ENCODE measurements at places on chromosomes 1 and 21. TPM values are rescaled to one million over a fixed set of nuclear protein-coding genes. Genes with fewer than 3 reads are reported as not detected.

DNA sequence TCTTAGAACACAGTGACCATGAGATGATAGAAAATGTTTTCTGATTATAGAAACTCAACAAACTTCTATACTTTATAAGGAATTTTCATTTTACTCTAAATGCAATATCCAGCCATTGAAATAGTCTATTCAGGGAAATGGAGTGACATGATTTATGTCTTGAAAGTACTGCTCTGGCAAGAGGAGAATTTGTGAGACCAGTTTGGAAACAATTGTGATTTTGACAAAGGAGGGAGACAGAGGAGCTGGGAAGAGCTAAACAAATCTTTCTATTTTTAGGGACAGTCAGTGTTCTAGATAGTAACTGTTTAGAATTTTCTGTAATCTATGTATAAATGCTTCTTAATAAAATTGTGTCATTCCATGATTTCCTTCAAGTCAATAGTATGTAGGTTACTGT is 252.3 kb downstream of the FMN2 start:
- no peaks in the 10 kb centered on the region for H3K27me3 ChIP-seq
- no peak overlapping the region for H3K27ac ChIP-seq
- H3K4me3 ChIP-seq, result no peak overlapping the region
- no peak for DNase-seq
- H3K4me1 ChIP-seq, result no peaks in the 10 kb centered on the region

GRCh38 chr21:46608672-46609111 is 3.8 kb upstream of the S100B start:
- H3K27me3 ChIP-seq, result peaks cover 5% of the 10 kb centered on the region
- no peak overlapping the region for H3K4me3 ChIP-seq
- H3K4me1 ChIP-seq, result peaks cover 26% of the 10 kb centered on the region

GRCh38 chr1:162165528-162165927 is 96.0 kb downstream of the NOS1AP start:
- no peaks in the 10 kb centered on the region for H3K4me1 ChIP-seq
- H3K27me3 ChIP-seq, result peaks cover 39% of the 10 kb centered on the region
- H3K4me3 ChIP-seq, result no peak overlapping the region
- no peak overlapping the region for H3K27ac ChIP-seq

The RGSL1 gene
- total RNA-seq, result not detected

GRCh38 chr1:3884966-3885365 is 15.1 kb downstream of the C1orf174 start:
- H3K27me3 ChIP-seq, result no peaks in the 10 kb centered on the region
- H3K4me1 ChIP-seq, result peaks cover 3% of the 10 kb centered on the region
- peaks cover 71% of the 10 kb centered on the region for H3K36me3 ChIP-seq
- no peak overlapping the region for H3K27ac ChIP-seq
- no peak overlapping the region for H3K4me3 ChIP-seq

GRCh38 chr1:41006942-41007865 is 14.3 kb downstream of the SLFNL1 start:
- H3K4me3 ChIP-seq, result no peak overlapping the region
- no peaks in the 10 kb centered on the region for H3K27me3 ChIP-seq
- no peak overlapping the region for H3K27ac ChIP-seq
- H3K4me1 ChIP-seq, result peaks cover 15% of the 10 kb centered on the region
- DNase-seq, result no peak

GRCh38 chr1:189424746-189425331 is 1052.8 kb downstream of the BRINP3 start:
- H3K27me3 ChIP-seq, result no peaks in the 10 kb centered on the region
- no peak for DNase-seq
- H3K36me3 ChIP-seq, result no peaks in the 10 kb centered on the region

DNA sequence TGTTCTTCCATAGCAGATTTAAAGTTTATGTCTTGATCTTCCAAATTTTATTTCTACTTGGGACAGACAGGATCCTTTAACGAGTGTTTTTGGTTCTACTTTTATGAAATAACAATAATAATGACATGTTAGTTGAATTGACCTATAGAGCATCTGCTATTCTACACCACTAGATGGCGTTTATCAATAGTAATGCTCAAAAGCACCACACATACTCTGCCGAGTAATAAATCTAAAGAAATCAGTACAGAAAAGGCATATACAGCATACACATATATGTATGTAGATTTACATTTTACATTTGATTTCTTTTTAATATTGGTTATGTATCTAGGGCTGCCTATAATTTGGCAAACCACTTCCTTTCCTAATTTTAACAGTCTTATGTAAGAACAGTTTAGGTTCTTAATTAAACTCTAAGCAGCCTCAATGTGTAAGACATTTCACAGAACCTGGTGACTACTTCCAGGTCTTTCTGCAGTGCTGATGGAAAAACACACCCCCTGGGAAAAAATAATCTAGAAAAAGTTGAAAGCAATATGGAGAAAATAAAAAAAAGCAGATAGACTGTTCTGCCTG is 5.9 kb upstream of the SIPA1L2 start:
- H3K36me3 ChIP-seq, result no peaks in the 10 kb centered on the region
- no peak overlapping the region for H3K27ac ChIP-seq
- H3K27me3 ChIP-seq, result peaks cover 11% of the 10 kb centered on the region
- H3K4me1 ChIP-seq, result peaks cover 1% of the 10 kb centered on the region
- no peak overlapping the region for H3K4me3 ChIP-seq

The FMO5 gene
- 1.5 TPM for total RNA-seq

DNA sequence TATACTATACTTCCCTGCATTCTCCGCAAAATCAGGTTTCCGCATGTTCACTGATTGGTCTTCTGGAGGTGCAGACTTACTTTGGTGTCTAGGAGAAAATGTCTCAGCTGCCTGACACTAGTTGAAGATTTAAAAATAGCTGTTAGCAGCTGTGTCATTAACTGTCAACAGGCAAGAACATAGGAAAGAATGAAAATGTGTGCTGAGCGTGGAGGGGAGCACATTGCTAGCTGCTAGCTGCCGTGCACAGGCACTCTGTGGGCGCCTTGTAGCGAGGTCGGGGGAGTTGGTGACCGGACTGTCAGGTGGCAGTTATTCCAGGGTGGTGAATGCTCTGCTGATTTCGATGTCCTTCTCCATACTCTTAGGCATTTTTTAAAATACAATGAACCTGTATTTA is 5.2 kb downstream of the FAAH start:
- H3K4me3 ChIP-seq, result no peak overlapping the region
- H3K36me3 ChIP-seq, result no peaks in the 10 kb centered on the region
- H3K27me3 ChIP-seq, result peaks cover 38% of the 10 kb centered on the region
- H3K4me1 ChIP-seq, result peaks cover 6% of the 10 kb centered on the region
- H3K27ac ChIP-seq, result no peak overlapping the region

DNA sequence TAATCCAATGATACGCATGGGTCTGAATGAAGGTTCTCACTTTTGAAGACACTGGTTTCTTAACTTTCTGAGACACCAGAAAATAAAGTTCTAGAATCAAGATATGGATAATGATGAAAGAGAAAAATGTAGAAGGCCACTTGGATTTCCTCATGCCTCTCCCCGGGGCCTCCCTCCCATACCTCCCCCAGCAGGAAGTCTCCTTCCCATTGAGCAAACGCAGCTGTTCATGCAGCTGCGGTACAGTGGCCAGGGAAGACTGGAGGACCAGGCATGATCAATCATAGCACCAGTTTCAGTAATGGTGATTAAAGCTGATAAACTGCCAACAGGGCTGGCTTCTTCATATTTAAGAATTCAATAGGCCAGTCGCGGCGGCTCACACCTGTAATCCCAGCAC is 10.9 kb upstream of the UBR4 start:
- peaks cover 4% of the 10 kb centered on the region for H3K4me1 ChIP-seq
- H3K4me3 ChIP-seq, result no peak overlapping the region
- H3K27me3 ChIP-seq, result no peaks in the 10 kb centered on the region
- H3K36me3 ChIP-seq, result peaks cover 90% of the 10 kb centered on the region

GRCh38 chr1:80444171-80444570 is 1356.6 kb upstream of the ADGRL2 start:
- H3K27ac ChIP-seq, result no peak overlapping the region
- no peaks in the 10 kb centered on the region for H3K27me3 ChIP-seq
- H3K36me3 ChIP-seq, result no peaks in the 10 kb centered on the region
- H3K4me3 ChIP-seq, result no peak overlapping the region

DNA sequence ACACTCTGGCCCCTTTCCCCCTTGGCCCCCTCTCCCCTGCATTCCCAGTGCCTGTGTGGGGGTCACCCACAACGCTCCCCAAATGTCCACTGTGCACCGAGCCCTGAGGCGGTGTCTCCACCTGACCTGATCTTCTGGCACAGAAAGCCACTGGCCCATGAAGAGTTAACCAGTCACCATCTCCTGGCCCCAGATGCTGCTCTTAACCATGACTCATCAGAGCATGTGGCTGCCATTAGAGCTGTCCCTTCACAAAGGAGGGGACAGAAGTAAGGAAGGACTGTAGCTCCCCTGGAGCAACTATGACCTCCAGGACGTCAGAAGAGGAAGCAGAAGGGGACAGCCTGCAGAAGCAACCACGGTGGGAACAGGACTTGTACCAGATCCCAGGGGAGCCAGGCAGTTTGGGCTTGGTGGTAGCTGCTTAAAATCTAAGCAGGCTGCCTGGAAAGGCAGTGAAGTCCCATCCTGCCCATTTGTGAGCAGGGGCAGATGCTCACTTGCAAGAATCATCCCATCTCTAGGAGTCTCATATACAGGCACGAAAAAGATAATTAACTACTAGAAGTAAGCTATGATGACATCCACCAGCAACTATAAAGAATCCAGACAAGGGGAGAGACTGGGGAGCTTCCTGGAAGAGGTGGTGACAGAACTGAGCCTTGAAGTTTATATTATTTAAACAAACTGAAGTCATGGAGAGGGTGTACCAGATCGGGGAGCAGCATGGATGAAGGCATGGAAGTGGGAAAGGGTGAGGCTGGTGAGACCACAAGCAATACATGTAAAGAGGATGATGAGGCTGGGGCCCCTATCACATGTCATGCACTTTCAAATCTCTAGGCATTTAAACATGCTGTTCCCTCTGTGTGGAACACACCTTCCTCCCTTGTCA is 1.1 kb upstream of the TTC39A start:
- H3K4me1 ChIP-seq, result peaks cover 10% of the 10 kb centered on the region
- no peaks in the 10 kb centered on the region for H3K36me3 ChIP-seq
- no peak overlapping the region for H3K27ac ChIP-seq
- H3K27me3 ChIP-seq, result peaks cover 25% of the 10 kb centered on the region
- H3K4me3 ChIP-seq, result peak overlapping the region; percentile 64
- no peak for DNase-seq

DNA sequence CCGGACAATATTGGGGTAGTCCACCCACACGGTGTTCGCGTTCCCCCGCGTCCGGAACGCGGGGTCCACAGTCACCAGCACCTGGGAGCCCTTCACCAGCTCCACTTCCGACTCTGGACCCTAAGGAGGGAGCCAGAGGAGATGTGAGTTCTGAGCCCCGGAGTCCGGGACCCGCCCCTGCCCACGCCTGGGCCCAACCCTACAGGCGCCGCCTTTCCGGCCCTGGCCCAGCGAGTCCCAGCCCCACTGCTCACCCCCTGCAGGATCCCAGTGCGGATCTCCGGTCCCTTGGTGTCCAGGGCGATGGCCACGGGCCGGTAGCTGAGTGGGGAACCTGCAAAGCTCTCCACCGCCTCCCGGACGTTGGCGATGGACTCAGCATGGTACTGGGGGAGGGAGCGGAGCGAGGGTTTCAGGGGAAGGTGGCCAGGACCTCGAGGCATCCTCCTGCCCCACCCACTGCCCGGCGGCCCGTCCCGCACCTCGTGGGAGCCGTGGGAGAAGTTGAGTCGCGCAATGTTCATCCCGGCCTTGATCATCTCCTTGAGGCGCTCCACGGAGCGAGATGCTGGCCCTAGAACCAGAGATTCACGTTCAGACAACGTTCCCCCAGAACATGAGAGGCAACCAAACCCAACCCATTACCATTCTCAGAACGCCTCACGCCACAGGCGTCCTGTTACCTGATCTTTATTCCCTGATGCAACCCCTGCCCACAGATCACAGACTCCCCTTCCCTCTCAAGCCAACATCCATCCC is 5.9 kb downstream of the PKLR start:
- H3K4me1 ChIP-seq, result peaks cover 6% of the 10 kb centered on the region
- peaks cover 36% of the 10 kb centered on the region for H3K27me3 ChIP-seq
- H3K36me3 ChIP-seq, result no peaks in the 10 kb centered on the region
- no peak overlapping the region for H3K27ac ChIP-seq
- DNase-seq, result no peak
- no peak overlapping the region for H3K4me3 ChIP-seq

DNA sequence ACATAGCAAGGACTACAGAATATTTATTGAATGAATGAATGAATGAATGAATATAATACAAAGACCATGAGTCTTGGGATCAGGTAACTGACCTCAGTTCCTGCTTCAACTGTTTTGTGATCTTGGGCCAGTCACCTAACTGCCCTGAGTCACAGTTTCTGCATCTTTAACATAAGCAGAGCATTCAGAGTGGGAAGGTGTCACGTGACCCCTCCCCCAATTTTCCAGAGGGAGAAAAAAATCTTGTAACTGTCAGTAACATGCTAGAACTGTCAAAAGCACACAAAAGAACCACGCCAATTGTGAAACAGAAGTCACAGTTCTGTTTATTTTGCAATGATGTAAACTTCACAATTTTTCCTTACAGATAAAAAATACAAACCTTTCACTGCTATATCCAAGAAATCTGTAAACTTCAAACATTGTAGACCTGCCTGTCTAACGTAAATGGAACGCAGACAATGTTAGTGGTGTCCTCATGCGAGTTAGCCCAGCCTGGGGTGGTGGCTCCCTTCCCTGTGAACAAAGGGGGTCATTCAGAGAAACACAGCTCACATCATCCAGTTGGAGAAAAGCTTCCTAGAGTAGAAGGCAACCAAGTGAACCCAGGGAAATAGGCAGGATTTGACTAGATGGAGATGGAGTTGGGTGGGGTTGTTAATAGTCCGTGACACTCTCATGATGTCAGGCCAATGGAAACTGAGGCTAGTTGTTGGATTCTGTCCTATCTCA is 211.8 kb upstream of the ZC3H12A start:
- no peak overlapping the region for H3K27ac ChIP-seq
- H3K36me3 ChIP-seq, result no peaks in the 10 kb centered on the region
- peaks cover 3% of the 10 kb centered on the region for H3K4me1 ChIP-seq
- no peak for DNase-seq

DNA sequence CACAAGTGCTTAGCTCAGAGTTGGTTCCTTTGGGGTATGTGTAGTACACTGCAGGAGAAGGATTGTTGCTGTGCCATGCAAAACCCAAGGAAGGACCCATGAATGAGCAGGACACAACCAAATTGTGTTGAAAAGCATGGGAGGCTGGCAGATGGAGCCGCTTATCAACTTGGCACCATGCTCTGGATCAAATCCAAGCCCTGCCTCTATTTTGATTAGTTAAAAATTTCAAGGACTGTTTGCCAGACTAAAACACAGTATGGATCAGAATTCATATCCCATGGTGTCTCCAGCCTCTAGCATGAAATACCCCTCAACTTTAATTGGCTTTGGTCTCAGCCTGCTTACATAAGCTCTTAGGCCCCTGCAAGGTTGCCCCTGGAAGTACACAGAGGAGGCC is 27.8 kb downstream of the CCDC185 start:
- H3K4me1 ChIP-seq, result no peaks in the 10 kb centered on the region
- H3K36me3 ChIP-seq, result no peaks in the 10 kb centered on the region
- H3K27me3 ChIP-seq, result peaks cover 3% of the 10 kb centered on the region

GRCh38 chr1:234987415-234988154 is 141.1 kb downstream of the TOMM20 start:
- peak overlapping the region; percentile 85 for H3K27ac ChIP-seq
- H3K4me1 ChIP-seq, result peaks cover 58% of the 10 kb centered on the region
- H3K27me3 ChIP-seq, result no peaks in the 10 kb centered on the region
- H3K36me3 ChIP-seq, result no peaks in the 10 kb centered on the region
- peak overlapping the region; percentile 52 for H3K4me3 ChIP-seq

The GPR25 gene
- total RNA-seq, result 0.86 TPM

The SPRR1B gene
- not detected for total RNA-seq
